BE2C (cell line): ENCODE measurements at places on chromosomes 2 and 18.

GRCh38 chr2:24939353-24939752 lies 19.3 kb upstream of the ADCY3 start:
- no peak for DNase-seq

DNA sequence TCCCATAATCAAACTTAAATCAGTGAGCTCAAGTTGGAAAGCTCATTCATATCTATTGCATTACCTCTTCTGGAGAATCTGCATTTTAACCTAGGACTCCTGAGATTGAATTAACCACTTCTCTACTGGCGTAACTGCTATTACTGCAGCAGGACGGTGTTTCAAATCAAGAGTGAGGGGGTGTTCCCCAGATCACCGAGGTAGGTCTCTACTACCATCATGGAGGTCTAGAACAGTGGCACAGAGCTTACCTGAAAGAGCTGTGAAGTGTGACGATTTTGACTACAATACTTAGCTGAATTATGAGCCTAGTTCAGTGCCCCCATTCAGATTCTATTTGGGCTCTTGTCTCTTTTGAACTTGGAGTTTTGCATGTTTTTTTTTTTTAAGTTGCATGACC lies 119.5 kb downstream of the POLE4 start:
- DNase-seq: no peak

DNA sequence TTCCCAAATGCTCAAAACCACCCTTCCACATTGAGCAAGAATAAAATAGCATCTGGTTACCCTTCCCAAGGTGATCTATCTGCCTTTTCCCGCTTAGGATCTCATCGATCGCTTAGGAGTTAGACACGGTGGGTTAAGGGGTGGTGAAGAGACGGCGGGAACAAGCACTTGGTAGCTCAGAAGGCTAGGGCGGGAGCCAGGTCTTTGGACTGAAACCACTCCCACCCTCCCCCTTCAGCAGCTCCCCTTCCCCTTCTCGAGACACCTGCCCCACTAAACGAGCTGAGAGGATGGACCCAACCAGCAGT lies 513 bp downstream of the THOC1 start:
- DNase-seq: no peak

GRCh38 chr2:169493360-169493759 lies 14.1 kb downstream of the BBS5 start:
- DNase-seq: no peak

DNA sequence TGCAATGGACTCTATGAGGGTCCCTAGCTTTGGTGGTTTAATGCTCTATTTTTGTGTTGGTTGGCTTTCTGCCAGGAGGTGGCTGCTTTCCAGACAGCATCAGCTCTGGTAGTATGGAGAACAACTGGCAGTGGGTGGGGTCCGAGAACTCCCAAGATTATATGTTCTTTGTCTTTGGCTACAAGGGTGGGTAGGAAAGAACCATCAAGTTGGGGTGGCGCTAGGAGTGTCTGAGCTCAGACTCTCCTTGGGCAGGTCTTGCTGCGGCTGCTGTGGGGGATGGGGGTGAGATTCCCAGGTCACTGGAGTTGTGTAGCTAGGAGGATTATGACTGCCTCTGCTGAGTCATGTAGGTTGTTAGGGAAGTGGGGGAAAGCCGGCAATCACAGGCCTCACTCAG lies 976.1 kb upstream of the GYPC start:
- no peak for DNase-seq

DNA sequence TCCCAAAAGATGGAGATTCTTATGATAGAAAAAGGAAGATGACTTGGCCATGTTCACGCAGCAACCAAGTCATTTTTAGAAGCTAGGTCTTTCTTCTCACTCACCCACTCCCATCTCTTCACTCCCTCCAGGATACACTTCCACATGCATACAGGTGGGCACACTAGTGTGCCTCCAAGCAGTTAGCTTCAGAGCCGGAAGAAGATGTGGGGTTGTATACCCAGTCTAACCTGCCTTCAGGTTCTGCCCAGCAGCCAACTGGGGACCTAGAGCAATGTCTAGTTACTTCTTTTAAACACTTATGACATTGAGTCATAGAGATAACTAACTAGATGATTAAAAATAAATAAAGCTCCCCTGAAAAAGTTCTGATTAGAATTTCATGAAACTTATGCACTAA lies 21.8 kb upstream of the TANK start:
- no peak for DNase-seq

DNA sequence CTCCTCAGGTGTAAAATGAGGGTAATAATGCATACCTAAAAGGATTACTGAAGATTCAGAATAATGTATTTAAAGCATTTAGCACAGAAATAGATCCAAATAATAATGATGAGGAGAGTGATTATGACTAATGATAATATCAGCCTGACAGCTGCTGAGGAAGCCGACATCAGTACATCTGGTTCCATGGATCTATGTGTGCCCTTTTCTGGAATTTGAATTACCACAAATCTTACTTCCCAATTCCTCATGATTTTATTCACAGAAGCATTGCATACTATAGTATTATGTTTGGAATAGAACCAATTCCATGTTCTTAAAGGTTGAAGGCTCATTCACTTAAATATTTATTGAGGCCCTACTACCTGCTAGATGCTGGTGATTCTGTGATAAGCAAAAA lies 248.9 kb upstream of the THUMPD2 start:
- DNase-seq: no peak

DNA sequence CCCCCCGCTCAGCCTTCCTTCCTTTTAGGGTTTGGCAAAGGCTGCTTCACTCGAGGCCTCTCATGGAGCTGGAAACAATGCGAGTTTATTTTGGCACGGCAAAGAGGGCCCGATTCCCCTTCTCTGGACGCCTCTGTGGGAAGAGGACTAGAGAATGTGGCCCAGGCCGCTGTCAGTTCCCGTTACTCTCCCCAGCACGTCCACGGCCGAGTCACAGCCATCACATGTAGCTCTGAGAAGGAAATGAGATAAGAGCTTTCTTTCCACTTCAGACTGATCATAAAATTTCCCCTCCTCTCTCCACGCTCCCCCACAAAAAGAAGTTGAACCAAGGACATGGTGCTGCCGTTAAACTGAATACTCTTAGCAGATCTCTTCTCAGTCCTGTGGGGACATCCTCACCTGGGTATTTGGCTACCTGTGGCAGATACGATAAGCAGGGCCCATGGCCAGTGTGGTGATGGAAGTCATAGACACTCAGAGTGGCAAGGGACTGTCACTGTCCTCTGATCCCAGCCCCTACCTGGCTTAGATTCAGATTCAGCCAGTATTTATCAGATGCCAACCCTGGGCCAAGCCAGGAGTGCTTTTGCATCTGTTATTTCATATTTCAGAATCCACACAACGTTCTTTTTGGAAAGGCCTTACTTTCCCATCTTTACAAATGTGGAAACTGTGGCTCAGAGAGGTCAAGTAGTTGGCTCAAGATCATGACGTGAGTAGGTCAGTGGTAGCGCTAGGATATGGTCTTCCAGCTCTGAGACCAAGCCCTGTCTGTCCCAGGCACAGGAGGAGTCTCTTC lies 101.2 kb downstream of the MCFD2 start:
- no peak for DNase-seq

- no peak for DNase-seq
Measured at GRCh38 chr18:10164271-10165071, 250.7 kb downstream of the VAPA start.

DNA sequence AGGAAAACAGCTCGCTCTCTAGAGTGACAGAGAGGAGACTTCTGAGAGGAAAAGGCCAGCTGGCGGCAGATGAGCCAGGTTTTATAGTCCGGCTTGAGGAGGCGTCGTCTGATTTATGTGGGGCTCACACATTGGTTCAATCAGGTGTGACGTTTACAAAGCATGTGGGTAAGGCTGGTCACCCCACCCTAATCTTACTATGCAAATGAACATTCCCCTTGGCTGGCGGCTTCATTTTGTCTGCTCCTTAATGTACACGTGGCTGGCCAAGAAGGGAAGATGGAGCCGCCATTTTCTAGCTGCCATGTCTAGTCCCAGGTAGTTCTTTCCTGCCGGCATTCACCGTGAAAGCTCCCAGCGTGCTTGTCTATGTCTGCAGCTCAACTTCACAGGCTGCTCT lies 299.1 kb upstream of the SPRED2 start:
- DNase-seq: no peak

GRCh38 chr2:182522972-182523473 lies 96.2 kb upstream of the PDE1A start:
- DNase-seq: no peak

GRCh38 chr2:67221266-67221665 lies 175.9 kb upstream of the ETAA1 start:
- DNase-seq: no peak

DNA sequence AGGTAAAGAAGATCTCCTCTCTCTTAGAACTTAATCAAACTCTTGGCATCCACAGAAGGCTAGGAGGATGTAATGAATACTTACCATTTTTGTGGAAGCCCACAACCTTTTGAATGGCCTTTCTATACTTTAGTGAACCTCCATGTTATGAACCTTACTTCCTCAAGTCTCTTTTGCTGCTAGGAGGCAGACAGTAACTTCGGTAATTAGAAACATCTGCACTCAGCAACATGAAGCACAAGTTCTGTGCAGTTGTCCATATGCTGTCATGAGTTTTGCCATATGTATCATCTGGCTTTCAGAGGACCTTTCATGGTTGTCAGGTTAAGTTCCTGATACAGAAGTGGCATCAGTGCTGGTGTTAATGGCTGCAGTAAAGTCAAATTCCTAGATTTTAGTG lies 50.4 kb downstream of the PDK1 start:
- no peak for DNase-seq

GRCh38 chr2:197556456-197556855 lies 40.6 kb downstream of the MOB4 start:
- no peak for DNase-seq
